ENCODE measurements at places on chromosomes 11 and 22. TPM values are rescaled to one million over a fixed set of nuclear protein-coding genes. Genes with fewer than 3 reads are reported as not detected.

The CD3D gene
- polyA plus RNA-seq: not detected

The MYBPC3 gene
- polyA plus RNA-seq: 0.05 TPM

The PIWIL4 gene
- 0.29 TPM for polyA plus RNA-seq

The BLID gene
- polyA plus RNA-seq: not detected

The KRTAP5-8 gene
- not detected for polyA plus RNA-seq

The ZNF280A gene
- polyA plus RNA-seq: 2.1 TPM

The SERHL2 gene
- 0.21 TPM for polyA plus RNA-seq

The ALKBH8 gene
- 7.7 TPM for polyA plus RNA-seq

The FGF4 gene
- polyA plus RNA-seq: not detected

The AGBL2 gene
- 1.9 TPM for polyA plus RNA-seq

The KDM4E gene
- polyA plus RNA-seq: not detected

The ENTHD1 gene
- polyA plus RNA-seq: not detected

The MAJIN gene
- not detected for polyA plus RNA-seq

The AQP11 gene
- 2.6 TPM for polyA plus RNA-seq

The EMID1 gene
- 0.35 TPM for polyA plus RNA-seq

The CYP2R1 gene
- 16.4 TPM for polyA plus RNA-seq

The RIC3 gene
- 2.3 TPM for polyA plus RNA-seq

The MS4A6E gene
- polyA plus RNA-seq: not detected

The MUC6 gene
- polyA plus RNA-seq: not detected

The ACRV1 gene
- 0.13 TPM for polyA plus RNA-seq

The RBM4B gene
- polyA plus RNA-seq: 31.0 TPM

The RFPL3 gene
- polyA plus RNA-seq: not detected

The LMNTD2 gene
- polyA plus RNA-seq: 3.5 TPM

The OR6A2 gene
- polyA plus RNA-seq: not detected

The ACTN3 gene
- polyA plus RNA-seq: not detected

The HEPHL1 gene
- not detected for polyA plus RNA-seq

The TST gene
- polyA plus RNA-seq: 49.4 TPM
